Neuronal stem cell (in vitro differentiated cells): ENCODE measurements at places on chromosomes 16 and 17.
A peak's percentile ranks its signal among the peaks of the same experiment; 100 is the strongest.

GRCh38 chr17:35051579-35052240 lies 11.8 kb downstream of the RFFL start:
- DNase-seq, result no peak

DNA sequence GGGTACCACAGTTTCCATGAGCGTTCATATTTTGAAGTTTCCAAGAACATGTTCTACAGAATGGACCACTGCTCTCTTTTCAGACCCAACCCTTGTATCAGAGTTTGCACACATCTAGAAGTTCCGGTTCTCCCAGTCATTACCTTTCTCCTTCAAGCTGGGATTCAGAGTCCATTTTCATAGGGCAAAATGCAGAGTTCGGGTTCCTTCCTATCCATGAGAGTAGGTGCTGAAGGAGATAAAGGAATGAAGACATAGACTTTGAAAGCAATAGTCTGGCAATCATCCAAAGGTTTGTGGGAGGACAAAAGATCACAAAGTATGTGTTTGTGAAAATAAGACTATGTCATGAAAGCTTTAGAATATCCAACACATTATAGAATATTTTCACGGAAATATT lies 699.6 kb downstream of the MAF start:
- DNase-seq, result no peak

GRCh38 chr17:37047631-37048104 lies 98.9 kb downstream of the AATF start:
- DNase-seq, result peak; percentile 82

DNA sequence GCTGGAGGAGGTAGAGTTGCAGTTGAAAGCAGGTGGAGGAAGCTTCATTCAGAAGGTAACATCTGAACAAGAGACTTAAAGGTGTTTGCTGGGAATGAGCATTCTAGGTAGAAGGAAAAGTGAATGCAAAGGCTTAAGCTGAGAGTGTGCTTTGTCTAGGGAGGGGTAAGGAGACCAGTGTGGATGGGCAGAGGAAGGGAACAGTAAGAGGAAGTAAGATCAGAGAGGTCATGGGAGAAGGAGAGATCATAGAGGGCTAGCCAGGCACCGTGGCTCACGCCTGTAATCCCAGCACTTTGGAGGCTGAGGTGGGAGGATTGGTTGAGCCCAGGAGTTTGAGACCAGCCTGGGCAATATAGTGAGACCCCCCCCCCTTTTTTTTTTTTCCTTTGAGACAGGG lies 3.3 kb downstream of the STX4 start:
- no peak for DNase-seq

DNA sequence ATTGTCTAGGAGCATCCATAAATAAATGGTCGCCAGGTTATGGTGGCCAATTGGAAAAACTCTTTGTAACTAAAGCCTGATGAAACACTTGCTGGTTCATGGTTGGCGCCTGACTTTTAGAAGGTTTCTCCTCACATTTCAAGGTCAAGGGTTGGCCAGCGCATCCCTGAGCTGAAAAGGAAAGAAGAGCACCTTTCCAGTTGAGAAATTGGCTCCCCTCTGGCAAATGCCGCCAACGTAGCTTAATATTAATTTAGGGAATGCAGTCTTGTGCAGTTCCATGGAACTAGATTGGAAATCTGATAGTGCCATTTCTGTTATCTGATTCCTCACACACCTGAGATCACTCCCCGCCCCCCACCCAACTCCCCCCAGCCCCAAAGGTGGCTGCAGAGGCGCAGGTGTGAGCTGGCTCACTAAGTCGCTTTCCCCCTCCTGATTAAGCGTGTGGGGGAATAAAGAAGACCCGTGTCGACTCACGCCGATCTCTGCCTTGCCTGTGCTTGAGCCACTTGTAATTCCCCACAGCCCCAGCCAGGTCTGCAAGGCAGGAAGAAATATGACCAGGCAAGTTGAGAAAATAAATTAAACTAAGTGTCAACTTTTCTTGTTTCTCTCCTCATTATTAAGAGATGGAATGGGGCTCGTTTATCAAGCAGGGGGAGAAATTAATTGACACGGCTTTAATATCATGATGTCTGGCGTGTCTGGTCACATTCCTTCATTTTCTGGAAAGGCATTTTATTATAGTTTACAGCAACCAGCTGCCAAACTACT lies 157.7 kb downstream of the CCDC182 start:
- no peak for DNase-seq

GRCh38 chr17:62091804-62092203 lies 26.7 kb upstream of the MED13 start:
- no peak for DNase-seq

DNA sequence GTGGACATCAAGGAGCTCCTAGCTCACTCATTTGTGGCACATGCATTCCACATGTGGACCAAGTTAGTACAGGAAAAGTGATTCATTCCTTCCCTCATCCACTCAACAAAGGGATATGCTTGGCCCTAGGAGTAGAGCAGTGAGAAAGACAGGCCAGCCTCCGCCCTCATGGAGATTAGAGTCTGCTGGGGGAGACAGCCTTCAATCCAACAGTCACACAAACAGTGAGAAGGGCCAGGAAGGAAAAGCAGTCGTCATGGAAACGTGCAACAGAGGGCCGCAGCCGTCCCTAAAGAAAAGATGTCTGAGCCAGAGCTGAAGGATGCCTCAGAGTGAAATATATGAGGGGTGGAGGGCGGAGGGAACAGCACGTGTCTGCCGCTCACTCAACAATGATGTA lies 109.9 kb downstream of the VPS53 start:
- DNase-seq, result peak; percentile 6
